ENCODE measurements at places on chromosomes 1 and 21.
A peak's percentile ranks its signal among the peaks of the same experiment; 100 is the strongest.

DNA sequence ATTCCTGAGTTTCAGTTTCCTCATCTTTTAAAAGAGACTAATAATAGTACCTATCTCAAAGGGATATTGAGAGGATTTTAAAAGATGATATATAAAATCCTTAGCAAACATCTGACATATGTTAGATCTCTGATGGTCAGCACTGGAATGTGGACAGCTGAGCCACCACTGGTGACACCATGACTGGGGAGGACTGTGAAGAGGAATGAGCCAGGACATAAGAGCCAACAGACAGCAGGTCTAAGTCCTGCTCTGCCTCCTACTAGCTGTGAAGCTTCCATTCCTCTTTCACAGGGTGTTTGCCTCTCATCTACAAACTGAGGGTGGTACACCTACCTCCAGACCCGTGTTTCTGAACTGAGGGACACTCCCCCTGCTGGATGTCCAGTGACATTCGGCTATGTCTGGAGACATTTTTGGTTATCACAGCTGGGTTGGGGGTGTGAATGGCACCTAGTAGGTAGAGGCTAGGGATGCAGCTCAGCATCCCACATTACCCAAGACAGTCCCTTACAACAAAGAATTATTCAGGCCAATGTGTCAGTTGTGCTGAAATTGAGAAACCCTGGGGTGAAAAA is 109.1 kb upstream of the OLIG2 start:
- DNase-seq: peak; percentile 22

- no peak for DNase-seq
Measured at GRCh38 chr1:188489336-188490112, 1660.8 kb downstream of the PLA2G4A start.

GRCh38 chr21:25556091-25556490 is 51.2 kb downstream of the MRPL39 start:
- no peak for DNase-seq

DNA sequence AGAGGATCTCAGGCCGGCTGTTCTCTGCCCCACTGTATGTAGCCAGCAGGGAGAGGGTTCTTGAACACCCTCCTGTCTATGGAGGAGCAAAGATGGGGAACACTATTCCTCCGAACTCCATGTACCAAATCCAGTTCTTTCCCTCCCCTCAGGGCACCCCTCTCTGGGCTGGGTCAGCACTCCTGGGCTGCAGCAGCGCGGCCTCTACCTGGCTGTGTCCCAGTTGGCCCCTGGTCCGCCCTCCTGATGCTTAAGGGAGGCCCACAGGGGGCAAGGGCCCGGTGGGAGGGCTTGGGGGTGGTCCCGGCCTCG is 471 bp upstream of the ADPRS start:
- no peak for DNase-seq

- DNase-seq: no peak
Measured at GRCh38 chr21:33685613-33686197, 43.4 kb downstream of the ITSN1 start.

DNA sequence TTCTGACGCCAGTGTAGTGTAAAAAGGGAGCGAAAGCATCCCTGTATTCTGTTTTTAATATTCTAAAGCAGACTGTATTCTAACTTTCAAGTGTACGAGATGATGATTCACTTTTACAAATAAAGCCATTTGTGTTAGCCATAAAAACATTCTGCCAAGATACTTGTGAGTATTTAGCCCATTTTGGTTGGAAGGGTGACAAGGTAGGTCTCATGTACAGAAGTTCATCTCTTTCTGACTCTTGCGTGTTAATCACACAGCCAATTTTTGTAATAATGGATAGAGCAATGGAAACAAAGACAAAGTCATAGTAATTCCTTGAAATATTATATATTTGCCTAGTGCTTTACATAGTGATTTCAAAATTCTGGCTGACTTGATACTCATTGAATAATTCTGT is 125.3 kb upstream of the GREM2 start:
- no peak for DNase-seq

GRCh38 chr1:24319312-24319863 is at the start of gene GRHL3:
Gene GRHL3, plus strand, starts transcription at chr1:24319357. Its CDS starts 195 bp downstream, at chr1:24319552.
- no peak for DNase-seq

GRCh38 chr1:213051881-213052202 is 801 bp downstream of the RPS6KC1 start:
- no peak for DNase-seq

- DNase-seq: no peak
Measured at GRCh38 chr1:203678943-203679661, 52.5 kb downstream of the ATP2B4 start.

- no peak for DNase-seq
Measured at GRCh38 chr1:52140633-52141512, 1.0 kb upstream of the ZFYVE9 start.

DNA sequence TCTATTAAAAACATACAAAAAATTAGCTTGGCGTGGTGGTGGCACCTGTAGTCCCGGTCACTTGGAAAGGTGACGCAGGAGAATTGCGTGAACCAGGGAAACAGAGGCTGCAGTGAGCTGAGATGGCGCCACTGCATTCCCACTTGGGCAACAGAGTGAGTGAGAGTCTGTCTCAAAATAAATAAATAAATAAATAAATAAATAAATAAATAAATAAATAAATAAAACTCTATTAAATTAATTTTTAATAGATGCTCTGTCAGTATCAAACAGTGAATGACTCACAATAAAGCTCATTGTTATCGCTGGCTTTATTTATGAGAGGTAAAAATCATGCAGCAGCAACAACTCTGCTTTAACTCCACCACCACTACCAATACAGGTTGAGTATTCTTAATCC is 72.8 kb downstream of the ABL2 start:
- DNase-seq: no peak

GRCh38 chr1:245160288-245160687 is 5.5 kb downstream of the KIF26B start:
- DNase-seq: no peak

- peak; percentile 79 for DNase-seq
Measured at GRCh38 chr1:155320661-155321617, at the start of gene RUSC1. Gene RUSC1, plus strand, starts transcription at chr1:155320894. Its CDS starts 880 bp downstream, at chr1:155321774.

GRCh38 chr1:180728472-180729106 is 96.8 kb downstream of the XPR1 start:
- no peak for DNase-seq

- peak; percentile 19 for DNase-seq
Measured at GRCh38 chr1:212290608-212291007, 5.4 kb downstream of the PPP2R5A start.

DNA sequence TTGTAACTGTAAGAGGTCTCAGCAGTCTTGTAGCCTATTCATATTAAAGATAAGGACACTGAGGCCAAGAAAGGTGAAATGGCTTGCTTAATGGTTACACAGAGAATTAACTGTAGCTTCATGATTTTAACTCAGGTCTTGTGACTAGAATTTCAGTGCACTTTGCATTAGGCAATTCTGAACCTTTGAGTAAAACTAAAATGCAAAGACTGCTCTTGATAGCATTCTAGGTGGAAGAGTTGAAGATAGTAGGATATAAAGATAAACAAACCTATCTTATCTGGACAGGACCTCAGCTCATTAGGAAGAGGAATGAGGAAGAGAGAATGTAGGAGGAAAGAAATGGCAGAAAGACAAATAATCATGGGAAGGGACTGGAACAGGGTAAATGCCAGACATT is 68.6 kb upstream of the RGL1 start:
- no peak for DNase-seq

DNA sequence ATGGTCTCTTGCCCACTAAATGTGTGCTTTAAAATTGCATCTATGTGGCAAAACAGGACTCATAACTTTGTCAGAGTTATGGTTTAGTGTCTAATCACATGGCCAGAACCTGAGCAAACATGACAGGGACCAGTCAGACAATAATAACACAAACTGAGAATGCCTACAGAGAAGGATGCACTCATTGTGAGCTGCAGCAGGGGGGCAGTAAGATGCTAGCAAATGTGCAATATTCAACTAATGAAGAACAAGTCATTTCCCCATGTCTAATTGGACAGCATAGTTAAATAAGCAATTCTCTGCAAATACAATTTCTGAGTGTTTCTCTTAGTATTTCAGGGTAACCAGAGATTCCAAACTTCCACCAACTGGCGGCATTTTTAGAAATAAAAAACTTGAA is 30.8 kb downstream of the SPAG17 start:
- DNase-seq: no peak

GRCh38 chr21:24832961-24833360 is 774.3 kb downstream of the MRPL39 start:
- no peak for DNase-seq

GRCh38 chr1:38178216-38178615 is 131.6 kb upstream of the POU3F1 start:
- DNase-seq: no peak

- DNase-seq: peak; percentile 72
Measured at GRCh38 chr1:148264374-148265276, 112.5 kb upstream of the NBPF11 start.

DNA sequence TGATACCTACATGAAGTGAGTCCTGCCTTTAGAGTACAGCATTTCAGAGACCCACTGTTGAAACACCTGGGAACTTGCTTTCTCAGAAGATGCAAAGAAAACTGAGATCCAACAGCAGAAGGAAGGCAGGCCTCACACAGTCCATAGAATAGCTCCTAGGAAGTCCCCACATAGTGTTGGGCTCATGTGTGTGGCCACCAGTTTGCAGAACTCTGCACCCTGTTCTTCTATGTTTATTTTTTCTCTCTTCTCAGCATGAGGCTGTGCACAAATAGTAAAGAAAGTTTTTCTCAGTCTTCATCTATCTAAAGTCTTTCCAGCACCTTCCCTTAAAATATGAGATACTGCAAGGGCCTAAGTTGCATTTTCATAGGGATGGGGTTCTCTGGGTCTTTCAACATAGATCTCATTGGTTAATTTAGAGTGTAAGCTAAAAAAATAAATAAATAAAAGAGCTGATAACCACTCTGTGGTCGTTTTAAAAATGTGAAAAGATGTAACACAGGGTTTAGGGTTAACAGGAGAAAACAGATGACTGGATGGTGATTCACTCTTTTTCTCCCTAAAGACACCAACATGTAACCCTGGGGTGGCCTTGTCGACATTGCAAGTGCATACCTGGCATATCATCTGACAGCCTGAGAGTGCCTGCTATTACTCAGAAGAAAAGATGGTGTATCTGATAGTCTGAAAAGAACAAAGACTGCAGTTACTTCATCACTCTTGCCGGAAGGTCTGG is 94.6 kb downstream of the ZC3H11B start:
- peak; percentile 35 for DNase-seq

Data from activated CD4-positive, alpha-beta T cell treated with anti-CD3 and anti-CD28 coated beads, Interleukin-2, Interleukin-6, amounts not matched to agents 100 ng/mL and 50 ng/mL, durations not matched to agents 16 hours and 8 hours (primary cell).